ENCODE measurements at places on chromosomes 7 and 10. TPM values are rescaled to one million over a fixed set of nuclear protein-coding genes. Genes with fewer than 3 reads are reported as not detected.

DNA sequence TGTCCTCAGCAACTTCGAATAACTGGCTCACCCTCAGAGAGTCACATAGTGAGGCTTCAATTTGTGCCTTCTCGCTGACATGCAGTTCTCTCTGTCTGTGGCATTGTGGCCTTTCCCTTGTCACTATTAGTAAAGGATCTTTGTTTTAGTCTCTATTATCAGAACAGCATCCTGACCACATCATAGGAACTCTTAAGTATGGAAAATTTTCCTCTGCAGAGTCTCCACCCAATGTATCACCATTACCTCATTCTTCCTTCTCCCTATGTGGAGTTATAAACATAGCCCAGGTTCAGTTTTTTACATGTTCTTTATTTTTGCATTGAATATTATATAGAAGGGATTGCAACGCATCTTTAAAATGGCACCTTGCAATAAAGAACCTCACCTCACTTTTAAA, 112.9 kb downstream of the FAM107B start:
- H3K27me3 ChIP-seq, result no peaks in the 10 kb centered on the region
- no peak overlapping the region for H3K4me3 ChIP-seq
- DNase-seq, result no peak
- H3K27ac ChIP-seq, result no peak overlapping the region

SPDYE5 gene
- not detected for total RNA-seq

OR2A12 gene
- total RNA-seq, result not detected

DNA sequence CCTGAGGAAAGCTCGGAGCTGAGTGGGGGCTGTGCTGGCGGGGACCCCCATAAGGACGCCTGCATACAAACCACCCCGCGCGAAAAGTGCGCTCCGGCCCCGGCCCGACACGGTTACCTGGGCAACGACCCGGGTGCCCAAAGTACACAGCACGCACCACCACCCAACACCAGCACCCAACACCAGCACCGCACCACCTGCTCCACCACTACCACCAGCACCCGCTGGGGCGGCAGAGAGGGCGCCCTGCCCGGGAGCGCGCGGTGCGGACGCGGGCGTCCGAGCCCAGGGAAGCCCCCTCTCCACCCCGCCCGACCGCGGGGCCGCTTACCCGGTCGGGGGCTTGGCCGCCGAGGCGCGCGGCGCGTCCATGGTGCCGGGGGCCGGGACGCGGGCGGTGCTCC, 345 bp downstream of the COBL start:
- no peaks in the 10 kb centered on the region for H3K27me3 ChIP-seq
- H3K36me3 ChIP-seq, result no peaks in the 10 kb centered on the region
- H3K4me3 ChIP-seq, result peak overlapping the region; percentile 41
- peak overlapping the region; percentile 82 for H3K27ac ChIP-seq

DNA sequence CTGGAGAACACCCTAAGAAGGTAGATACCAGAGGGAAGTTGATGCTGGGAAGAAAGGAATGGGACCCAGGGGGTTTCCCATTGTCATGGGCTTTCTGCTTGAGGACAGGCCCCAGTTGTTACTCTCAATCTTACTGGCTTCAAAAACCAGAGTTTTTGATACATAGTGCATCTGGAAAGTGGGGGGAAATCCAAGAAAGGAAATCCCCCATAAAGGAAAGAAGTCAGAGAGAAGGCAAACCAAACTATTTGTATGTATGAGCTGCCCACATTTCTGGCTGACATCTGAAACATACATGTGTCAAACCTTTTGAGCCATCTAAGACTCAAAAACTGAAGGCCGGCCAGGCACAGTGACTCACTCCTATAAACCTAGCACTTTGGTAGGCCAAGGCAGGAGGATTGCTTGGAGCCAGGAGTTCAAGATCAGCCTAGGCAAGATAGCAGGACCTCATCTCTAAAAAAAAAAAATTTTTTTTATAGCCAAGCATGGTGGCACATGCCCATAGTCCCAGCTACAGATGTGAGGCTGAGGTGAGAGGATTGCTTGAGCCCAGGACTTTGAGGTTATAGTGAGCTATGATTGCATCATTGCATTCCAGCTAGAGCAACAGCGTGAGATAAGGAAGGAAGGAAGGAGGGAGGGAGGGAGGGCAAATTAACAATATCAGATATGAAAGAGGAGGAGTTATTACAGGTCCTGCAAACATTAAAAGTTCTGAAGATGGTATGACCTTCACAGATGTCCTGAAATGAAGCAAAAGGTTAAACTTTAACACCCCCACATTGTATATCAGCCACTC, 6.7 kb upstream of the COA1 start:
- no peaks in the 10 kb centered on the region for H3K27me3 ChIP-seq
- H3K36me3 ChIP-seq, result no peaks in the 10 kb centered on the region
- no peak overlapping the region for H3K27ac ChIP-seq
- no peak for DNase-seq
- no peaks in the 10 kb centered on the region for H3K4me1 ChIP-seq
- H3K4me3 ChIP-seq, result no peak overlapping the region
